ENCODE measurements at places on chromosomes 3 and 15.

DNA sequence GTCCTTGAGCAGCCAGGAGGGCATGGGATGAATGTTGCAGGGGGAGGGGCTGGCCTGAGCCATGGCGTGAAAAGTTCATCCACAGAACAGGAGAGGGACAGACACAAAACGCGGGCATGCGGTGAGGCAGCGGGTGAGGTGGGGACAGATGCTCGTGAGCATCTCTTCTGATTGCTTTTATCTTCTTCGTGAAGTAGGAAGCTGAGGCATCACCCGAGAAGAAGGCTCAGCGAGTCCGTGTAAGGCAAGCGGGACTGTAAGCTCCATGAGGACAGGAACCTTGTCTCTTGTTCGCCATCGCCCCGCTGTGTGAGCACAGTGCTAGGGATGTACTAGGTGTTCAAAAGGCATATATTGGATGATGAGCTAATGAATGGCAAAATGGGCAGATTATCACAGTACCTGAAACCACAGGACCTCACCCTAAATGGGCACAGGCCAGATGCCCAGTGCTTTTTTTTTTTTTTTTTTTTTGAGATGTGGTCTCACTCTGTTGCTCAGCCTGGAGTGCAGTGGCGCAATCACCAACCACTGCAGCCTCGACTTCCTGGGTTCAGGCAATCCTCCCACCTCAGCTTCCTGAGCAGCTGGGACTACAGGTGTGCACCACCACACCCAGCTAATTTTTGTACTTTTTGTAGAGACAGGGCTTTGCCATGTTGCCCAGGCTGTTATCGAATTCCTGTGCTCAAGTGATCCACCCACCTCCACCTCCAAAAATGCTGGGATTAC lies 46.8 kb downstream of the CPN2 start:
- DNase-seq: no peak

- no peak for DNase-seq
Observed at GRCh38 chr3:25658836-25659235, 5.9 kb downstream of the TOP2B start.

DNA sequence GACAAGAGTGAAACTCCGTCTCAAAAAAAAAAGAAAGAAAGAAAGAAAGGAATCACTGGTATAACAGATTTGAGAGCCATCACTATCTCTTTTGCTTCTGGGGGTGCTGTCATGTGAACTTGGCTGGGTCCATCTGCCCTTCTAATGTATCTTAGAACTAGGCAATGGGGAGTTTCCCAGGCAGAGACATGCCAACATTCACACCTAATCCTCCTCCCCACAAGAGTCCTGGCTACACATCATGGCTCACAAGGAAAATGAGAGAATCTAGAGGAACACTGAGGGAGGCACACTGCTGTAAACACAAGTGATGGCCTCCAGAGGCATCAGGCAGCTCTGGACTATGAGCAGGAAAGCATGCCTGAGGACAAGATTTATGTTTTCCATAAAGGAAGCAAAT lies 67.8 kb upstream of the PPP2R3A start:
- no peak for DNase-seq

DNA sequence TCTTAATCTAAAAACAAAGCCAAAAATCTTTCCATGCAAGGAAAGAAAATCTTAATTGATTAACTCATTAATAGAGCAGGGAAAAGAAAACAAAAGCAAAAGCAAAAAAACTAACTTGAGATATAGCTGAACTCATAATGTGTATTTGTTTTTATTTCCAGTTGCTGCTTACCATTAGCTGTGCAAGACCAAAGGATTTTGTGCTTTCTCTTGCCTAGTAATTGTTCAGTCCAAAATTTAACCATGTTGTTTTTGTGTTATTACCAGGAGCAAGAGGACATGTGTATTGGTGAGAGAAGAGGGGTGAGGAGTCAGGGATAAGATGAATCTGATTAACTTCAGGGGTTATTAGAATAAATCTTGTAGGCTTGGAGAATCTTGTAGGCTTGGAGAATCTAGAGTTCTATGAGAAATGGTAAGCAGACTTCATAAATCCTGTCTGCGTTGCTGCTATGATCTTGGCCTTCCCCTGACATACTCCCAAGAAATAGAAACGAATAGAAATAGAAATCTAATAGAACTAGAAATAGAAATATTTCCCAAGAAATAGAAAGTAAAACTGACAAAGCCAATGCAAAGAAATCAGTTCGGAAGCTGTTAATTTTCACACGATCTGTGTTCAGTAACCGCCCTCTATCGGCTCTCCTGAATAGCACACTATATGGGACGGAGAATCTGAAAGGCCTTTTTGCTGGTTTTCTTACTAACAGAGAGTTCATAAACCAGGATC lies 72.6 kb upstream of the TNFSF10 start:
- DNase-seq: peak; percentile 7

GRCh38 chr3:53718462-53718861 lies 127.8 kb downstream of the CHDH start:
- DNase-seq: no peak

DNA sequence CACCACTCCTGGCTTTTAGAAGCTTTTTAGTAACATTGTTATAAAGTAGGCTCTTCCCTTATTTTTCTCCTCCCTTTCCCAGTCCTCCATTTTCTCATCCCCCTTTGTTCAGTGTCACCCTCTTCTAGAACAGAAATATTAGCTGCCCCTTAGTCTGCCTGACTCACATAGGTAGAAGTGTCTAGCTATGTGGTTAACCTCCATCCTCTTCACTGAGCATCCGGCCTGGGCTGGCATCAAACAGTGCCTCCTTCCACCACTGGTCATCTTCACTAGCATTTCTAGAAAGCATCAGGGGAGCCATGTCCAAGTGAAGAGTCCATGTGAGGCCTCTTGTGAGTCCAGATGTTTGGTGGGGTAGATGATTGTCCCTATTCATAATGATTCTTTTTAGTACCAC lies 70.0 kb upstream of the SKOR1 start:
- no peak for DNase-seq

DNA sequence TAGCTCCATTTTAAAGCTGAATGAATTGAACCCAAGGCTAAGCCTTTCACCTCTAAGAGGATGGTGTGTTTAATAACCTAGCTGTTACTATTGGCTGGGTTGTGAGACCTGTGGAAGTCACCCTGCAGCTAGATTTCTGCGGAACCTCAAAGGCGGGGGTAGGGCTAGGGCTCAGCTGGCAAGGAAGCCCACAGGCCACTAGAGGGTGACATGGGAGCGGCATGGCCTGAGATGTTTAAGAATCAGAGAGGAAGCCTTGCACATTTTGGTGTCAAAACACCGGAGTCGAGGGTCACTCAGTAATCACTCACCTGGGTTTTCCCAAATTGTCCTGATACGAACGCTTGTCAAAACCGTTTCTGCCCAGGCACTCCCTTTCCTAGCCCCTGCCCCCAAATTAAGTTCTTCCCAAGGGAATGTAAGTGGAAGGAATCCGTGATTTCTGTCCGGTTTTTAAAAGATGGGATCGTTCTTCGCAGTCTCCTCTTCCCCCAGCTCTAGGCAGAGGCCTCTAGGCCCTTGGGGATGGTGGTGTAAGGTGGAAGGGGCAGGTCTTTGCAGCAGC lies 3.8 kb upstream of the ACAD9 start:
- DNase-seq: peak; percentile 42

Measured in T follicular helper cell (primary cell).